ENCODE measurements at places on chromosomes 5 and 9.
A peak's percentile ranks its signal among the peaks of the same experiment; 100 is the strongest.

- DNase-seq: peak; percentile 43
These were observed 7.8 kb downstream of the EXOSC2 start for GRCh38 chr9:130701059-130702022.

DNA sequence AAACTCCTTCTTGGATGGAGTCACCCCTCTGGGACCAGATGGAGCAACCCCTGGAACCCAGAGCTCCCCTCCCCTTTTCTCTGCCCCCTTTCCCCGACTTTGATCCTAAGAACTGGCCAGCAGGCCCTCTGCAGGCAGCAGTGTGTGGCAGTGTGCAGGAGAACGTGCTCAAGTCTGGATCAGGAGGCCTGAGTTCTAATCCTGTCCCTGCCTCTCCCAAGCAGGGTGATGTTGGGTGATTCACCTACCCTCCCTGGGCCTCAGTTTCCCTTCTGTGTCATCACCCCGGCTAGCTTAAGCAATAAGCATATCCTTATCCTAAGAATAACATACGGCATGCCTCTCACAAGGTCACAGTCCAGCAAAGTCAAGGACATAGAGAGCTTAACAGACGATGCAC is 67.6 kb downstream of the C9orf50 start:
- no peak for DNase-seq

DNA sequence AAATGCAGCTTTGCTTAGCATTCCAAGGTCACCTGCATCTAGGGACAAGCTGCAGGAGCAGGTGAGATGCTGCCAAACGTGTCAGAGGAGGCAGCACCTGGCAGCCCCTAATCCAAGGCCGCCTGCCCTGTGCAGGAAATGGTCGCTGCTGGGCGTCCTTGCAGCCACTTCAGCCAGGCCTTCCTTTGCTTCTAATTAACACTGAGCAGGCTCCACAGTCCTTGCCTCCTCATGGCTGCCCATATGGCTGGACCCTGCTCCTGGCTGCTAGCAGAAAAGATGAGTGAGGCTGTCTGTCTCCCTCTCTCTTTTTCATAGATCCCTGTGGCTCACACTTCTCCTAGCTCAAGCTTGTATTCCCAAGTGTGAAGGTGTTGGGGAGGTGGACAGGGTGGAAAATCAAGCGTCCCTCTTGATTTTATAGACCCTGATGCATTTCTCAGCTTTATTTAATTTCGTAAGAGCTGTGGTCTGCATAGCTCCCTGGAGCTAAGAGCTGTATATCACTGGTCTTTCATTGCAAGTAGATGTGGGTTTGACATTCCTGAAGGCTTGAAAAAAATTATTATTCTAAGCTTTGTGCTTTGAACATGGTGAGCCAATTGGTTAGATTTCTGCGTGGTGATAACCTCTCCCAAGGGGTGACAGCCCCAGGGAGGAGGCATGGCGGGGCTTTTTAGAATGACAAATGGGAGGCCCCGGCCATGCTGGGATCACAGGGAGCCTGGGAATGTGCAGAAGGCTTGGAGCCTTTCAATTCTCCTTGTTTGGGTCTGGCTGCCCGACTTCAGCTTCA is 193.8 kb downstream of the SLIT3 start:
- DNase-seq: no peak

DNA sequence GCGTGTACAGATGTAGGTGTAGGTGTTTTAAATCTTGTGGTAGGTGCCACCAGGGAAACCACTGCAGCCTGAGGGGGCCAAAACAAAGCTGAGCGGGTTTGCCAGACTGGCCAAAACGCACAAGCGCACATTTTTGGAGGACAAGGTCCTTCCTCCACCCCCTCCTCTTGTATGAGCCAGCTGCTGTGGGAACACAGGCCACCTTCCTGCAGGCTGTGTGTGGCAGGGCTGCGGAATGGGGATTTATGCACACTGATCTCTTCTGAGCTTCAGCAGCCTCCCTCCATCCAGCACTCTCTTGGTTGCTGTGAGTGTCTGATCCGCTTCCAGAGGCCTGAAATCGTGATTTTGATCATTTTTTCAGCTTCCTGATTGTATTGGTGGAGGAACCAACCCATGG is 22.4 kb downstream of the ZBTB43 start:
- no peak for DNase-seq

GRCh38 chr5:147427521-147428401 is 82.1 kb downstream of the DPYSL3 start:
- no peak for DNase-seq

DNA sequence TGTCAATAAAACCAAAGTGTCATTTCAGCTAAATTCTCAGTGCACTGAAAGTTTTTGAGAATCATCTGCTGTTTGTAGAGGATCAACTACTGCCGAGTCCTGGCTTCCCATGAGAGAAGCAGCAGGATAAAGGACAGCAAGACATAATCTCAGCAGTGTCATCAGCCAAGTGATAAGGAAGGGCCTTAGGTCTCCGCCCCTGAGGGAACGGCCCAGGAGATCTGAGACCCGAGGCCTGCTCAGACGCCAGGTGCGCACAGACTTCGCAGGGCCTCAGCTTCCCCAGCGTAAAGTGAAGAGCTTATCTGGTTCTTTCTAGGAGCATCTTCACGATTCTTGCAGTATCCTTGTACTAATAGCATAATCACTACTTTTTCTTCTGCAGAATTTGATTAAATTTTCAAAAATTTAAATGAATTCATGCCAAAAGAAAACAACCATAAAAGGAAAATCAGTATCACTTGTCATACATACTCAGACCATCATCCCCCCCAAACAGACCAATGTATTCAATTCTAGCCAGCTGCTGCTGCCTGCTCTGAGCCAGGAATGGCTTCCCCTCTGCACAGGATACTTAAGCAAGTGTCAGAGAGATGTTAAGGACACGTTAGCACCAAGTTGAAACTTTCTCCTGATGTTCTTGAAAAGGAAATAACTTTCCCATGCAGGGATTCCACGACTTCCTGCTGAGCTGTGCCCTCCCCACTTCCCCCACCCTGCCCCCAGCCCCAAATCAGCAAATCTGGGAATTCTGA is 2.2 kb downstream of the GFPT2 start:
- no peak for DNase-seq

DNA sequence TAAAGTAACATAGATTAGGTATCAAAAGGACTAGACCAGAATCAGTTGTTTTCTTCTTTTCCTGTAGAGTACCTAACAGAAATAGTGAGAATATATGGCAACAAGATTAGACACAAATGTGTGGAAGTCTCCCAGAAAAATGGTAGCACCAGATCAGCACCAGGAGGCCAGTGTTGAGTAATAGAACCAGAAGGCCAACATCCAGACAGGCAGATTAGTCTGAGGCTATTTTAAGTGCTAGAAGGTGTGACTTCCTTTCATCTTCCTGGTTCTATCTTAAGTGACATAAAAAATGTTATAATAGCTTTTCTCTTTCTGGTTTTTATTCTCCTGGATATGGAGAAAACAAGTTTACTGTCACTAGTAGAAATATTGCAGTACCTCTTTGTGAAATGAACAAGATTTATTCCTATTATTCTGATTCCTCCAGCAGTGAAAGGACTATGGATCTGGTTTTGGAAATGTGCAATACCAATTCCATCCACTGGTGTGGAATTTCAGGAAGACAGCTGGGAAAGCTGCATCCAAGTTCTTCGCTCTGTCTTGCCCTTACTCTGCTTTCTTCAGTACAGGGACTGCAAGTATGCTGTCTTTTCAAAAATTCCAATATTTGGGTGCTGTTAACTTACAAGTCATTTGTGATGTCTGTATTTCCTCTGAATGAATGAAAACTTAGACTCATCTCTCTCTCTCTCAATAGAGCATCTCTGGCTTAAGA is 39.1 kb downstream of the SHLD3 start:
- DNase-seq: no peak

DNA sequence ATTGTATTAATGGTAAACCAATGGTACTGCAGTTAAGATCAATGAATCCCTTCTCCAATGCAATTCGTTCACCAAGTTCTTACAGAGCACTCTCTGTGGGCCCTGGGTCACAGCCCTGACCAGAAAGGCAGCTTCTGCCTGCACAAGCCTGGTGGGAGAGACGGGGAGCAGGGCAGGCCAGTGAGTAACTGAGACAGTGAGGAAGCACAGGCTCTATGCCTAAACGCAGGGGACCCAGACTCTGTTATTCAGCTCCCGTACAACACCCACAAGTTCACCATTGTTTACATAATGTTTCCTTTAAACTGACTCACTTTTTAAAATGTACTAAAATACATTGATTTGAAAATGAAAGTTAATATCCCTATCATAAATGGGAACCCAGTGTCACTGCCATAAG is 40.5 kb upstream of the CTSL start:
- no peak for DNase-seq

DNA sequence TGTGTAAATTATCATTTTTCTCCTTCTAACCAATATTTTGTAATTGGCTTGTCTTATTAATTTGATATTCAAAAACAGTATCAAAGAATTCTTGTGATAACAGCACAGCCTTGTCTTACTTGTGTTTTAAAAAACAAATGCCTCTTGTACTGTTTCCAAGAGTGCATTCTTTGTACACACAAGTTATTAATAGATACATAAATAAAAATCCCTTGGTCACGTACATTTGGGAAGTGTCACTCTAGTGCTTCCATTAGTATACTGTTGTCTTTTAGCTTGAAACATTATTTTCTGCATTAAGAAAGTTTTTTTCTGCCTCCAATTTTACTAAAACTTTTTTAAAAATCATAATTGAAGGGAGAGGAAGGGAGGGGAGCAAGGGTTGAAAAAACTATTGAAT is 133.2 kb downstream of the PIP5K1B start:
- DNase-seq: no peak

DNA sequence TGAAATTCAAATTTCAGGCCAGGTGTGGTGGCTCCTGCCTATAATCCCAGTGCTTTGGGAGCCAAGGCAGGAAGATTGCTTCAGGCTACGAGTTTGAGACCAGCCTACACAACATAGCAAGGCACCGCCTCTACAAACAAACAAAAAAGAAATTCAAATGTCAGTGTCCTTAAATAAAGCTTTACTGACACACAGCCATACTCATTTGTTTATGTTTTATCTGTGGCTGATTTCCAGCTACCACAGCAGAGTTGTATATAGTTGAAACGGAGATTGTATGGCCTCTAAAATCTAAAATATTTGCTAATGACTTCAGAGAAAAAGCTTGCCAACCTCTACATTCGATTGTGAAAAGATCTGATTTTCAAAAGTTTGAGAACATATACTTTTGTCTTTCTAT is 15.4 kb downstream of the SHLD3 start:
- no peak for DNase-seq

GRCh38 chr9:83199240-83199639 is 136.3 kb upstream of the RASEF start:
- DNase-seq: no peak

- DNase-seq: no peak
These were observed 136.3 kb downstream of the APBA1 start for GRCh38 chr9:69535911-69536310.

- DNase-seq: no peak
These were observed 178.5 kb upstream of the MSX2 start for GRCh38 chr5:174545926-174546325.

DNA sequence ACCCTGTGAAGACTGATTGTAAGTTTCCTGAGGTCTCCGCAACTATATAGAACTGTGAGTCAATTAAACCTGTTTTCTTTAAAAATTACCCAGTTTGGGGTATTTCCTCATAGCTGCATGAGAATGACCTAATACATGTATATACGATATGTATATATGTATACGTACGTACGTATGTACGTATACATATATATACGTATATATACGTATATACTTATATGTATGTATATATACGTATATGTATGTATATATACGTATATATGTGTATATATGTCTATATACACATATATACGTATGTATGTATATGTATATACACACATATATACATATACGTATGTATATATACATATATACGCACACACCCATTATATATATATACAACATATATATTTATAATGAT is 1153.0 kb upstream of the CDH18 start:
- DNase-seq: no peak

DNA sequence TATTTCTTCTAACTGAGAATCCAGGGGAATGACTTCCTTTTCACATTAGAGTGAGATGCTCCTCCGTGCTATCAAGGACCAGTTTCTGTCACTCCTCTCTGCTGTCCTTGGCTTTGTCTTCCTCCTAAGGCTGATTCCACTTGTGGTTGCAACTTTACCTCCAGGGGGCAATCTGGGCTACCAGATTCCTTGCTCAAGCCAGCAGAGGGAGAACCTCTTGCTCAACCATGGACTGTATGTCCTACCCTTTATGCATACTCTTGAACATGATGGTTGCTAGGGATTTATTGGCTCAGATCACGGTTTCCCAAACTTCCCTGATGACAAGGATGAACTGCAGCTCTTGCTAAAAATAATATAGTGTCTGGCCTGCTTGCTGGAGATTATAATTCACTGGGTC is 24.0 kb downstream of the NNT start:
- no peak for DNase-seq

DNA sequence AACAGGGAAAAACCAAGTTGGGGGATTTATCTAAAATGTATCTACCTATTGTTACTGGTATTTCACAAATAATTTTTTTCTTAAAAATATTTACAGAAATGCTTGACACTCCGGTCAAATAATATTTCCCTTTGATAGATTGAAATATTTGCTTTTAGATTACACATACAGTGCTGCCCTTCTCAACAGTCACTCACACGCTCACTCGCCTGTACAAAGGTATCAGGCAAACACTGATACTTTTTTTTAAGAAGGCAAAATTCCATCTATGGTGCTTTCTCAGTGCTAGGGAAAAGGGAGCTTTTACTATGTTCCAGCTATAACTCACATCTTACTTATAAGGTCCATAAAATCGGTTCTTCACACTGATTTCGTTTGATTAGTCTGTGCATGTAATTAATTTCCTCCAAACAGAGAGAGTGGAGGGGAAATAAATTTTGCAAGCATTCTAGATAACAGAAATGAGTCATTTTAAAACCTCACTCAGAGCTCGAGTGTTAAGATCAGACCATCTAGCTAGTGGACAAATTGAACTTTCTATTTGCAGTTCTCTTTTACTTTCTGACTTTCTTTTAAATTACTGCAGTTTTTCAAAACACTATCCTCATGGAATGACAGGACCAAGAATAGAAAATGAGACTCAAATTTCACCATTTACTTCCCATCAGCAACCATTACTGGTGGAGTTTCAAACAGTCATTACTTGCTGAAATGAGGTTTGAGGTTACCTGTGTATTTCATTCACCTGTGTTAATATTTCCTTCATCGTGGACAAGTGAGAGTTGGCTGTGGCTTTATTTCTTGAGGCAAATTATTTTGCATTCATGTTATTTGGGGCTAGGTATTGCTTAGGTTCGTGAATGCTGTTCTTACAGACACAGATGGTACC is 273.2 kb downstream of the RAB3C start:
- no peak for DNase-seq

GRCh38 chr9:121744687-121745395 is 93.4 kb downstream of the DAB2IP start:
- no peak for DNase-seq

DNA sequence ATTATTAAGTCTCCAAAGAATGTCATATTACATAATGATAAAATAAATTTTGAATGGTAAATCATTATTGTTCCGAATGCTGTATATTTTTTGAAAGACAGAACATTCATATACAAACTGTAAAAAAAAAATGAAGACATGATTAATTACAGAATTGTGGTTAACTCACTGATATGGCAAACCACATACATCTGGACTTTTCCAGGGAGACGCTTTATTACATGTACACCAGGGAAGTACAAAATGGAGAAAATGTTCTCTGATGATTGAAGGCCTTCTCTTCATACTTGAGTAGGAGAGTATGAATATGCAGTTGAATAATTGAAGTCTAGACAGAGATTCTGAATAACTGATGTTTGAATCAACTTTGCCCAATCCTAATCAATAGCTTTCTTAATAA is 1886.9 kb downstream of the EFNA5 start:
- no peak for DNase-seq
